ENCODE measurements at places on chromosomes 11 and 22.

DNA sequence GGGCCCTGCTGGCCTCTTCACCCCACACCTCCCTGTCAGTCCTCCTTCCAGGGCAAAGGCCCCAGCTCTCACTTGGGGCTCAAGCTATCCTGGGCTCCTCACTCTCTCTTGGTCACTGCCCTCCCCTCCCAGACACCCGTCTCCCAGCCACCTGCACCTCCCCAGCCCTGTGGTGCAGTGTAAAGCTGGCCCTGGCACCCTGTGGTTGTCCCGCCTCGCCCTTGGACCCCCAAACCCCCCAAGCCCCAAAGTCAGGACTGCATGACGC lies 16.8 kb upstream of the PPARA start:
- no peak for DNase-seq

- DNase-seq: no peak
Measured at GRCh38 chr22:23129149-23129548, 12.6 kb downstream of the RSPH14 start.

- no peak for DNase-seq
Measured at GRCh38 chr11:101717619-101718018, 133.8 kb upstream of the TRPC6 start.

DNA sequence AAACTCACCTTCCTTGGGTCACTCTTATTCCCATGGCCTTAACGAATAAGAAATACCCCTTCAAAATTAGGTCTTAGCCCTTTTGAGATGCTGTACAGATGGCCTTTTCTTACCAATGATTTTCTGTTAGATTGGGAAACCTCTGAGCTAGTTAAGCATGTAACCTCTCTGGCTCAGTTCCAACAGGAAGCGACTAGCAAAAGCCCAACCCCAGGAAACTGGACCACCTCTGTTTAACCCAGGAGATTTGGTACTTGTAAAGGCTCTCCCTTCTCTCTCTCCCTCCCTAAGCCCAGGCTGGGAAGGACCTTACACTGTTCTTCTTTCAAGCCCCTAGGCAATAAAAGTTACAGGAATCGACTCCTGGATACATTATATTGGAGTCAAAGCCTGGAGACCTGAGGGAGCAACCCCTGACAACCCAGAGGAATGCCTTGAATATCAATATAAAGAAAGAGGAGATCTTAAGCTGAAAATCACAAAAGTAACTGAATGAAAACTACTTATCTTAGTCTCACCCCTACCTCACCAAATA lies 11.7 kb downstream of the APIP start:
- DNase-seq: no peak
